T-helper 1 cell treated with Interleukin-12 subunit alpha and Interleukin-12 subunit beta and Interleukin-4 antibody, amounts not matched to agents 30 ng/mL and 1 ng/mL, for 36 hours (primary cell): ENCODE measurements at places on chromosomes 12 and 14. TPM values are rescaled to one million over a fixed set of nuclear protein-coding genes. Genes with fewer than 3 reads are reported as not detected.

RNASE7 gene
- not detected in 2 replicates for total RNA-seq

DCN gene
- total RNA-seq, result not detected in 2 replicates

SERPINA12 gene
- total RNA-seq, result not detected in 2 replicates

IL22 gene
- total RNA-seq, result 4.0 and 4.1 TPM in 2 replicates

PTPRQ gene
- not detected in 2 replicates for total RNA-seq

GRIN2B gene
- not detected in 2 replicates for total RNA-seq

ARHGEF25 gene
- total RNA-seq, result 0.34 and 0.51 TPM in 2 replicates

TPPP2 gene
- not detected in 2 replicates for total RNA-seq

MTHFD1 gene
- total RNA-seq, result 168 and 172 TPM in 2 replicates

FAM161B gene
- total RNA-seq, result 1.3 and 1.4 TPM in 2 replicates

ARF6 gene
- total RNA-seq, result 188 TPM in 2 replicates

DPY19L2 gene
- 0.32 and 0.56 TPM in 2 replicates for total RNA-seq

C1S gene
- 1.7 and 2.7 TPM in 2 replicates for total RNA-seq

HSPB8 gene
- not detected in 2 replicates for total RNA-seq

ATF7 gene
- total RNA-seq, result 30.6 and 33.5 TPM in 2 replicates

PKP2 gene
- total RNA-seq, result not detected in 2 replicates

SYNDIG1L gene
- not detected in 2 replicates for total RNA-seq

TMEM30B gene
- total RNA-seq, result 0.37 and 0.54 TPM in 2 replicates

CCDC177 gene
- total RNA-seq, result 0.05 TPM in 1 of 2 replicates, not detected in the other

RTN1 gene
- total RNA-seq, result not detected in 2 replicates

SERPINA6 gene
- total RNA-seq, result not detected in 2 replicates

HOXC5 gene
- total RNA-seq, result not detected in 2 replicates

CD4 gene
- 274 and 279 TPM in 2 replicates for total RNA-seq

TMEM119 gene
- total RNA-seq, result 0.54 and 0.96 TPM in 2 replicates

TAS2R42 gene
- total RNA-seq, result not detected in 2 replicates

AQP6 gene
- total RNA-seq, result not detected in 2 replicates

CMKLR1 gene
- total RNA-seq, result not detected in 2 replicates

FOXG1 gene
- total RNA-seq, result not detected in 2 replicates

TAS2R14 gene
- 4.7 and 5.2 TPM in 2 replicates for total RNA-seq

POMT2 gene
- total RNA-seq, result 11.4 and 14.1 TPM in 2 replicates

CCND2 gene
- total RNA-seq, result 821 and 827 TPM in 2 replicates

MYO1H gene
- not detected in 2 replicates for total RNA-seq

LBHD2 gene
- total RNA-seq, result not detected in 2 replicates

C1QL4 gene
- not detected in 2 replicates for total RNA-seq

GPR132 gene
- 48.6 and 48.8 TPM in 2 replicates for total RNA-seq

ADCY6 gene
- 0.22 and 0.32 TPM in 2 replicates for total RNA-seq

RNASE1 gene
- total RNA-seq, result not detected in 2 replicates

NAV3 gene
- total RNA-seq, result not detected in 2 replicates
